ENCODE measurements at places on chromosomes 16 and 17.

DNA sequence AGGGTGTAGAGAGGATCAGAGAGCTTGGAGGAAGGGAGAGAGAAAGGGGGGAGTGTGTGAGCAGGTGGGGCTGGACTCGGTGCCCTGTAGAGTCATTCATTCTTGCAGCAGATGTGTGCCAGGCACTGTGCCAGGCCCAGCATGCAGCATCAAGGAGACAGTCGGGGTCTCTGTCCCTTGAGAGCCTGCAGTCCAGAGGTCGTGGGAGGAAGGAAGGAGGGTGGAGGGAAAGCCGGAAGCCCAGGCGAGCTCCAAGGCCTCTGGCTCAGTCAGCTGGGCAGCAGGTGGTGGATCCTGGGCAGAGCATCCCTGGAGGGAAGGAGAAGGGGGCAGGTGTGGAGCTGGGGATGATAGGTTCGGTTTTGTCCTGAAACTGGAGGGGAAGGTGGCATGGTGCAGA, 27.5 kb downstream of the EPN2 start:
- no peak for DNase-seq

DNA sequence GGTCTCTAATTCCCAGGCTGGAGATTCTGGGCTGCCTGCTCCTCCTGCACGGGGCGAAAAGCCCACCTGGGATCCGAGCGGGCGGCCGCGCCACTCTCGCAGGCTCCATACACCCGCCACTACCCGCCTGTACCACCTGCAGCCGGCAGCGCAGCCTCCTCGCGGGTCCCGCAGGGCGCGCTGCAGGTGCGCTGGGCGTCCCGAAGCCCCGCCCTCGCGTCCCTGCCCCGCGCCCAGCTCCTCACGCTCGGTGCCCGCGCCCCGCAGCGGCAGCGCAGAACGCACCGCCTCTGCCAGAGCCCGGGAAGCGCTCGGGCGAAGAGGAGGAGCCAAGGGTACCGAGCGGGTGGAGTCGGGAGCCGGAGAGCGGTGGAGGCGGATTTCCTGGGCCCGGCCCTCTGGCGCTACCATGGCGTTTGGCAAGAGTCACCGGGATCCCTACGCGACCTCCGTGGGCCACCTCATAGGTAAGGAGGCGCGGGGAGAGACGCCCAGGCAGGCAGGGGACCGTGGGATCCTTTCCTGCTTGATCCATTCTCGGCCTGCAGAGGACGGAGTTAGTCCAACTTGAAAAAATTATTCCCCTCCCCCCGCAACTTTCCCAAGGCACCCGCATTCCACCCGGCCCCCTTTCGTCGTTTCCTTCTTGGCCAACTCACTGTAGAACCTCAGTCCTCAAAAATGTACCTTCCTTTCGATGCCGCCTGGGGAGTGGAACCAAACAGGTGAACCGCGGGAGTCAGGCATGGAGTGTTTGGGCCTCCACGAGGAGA, at the start of gene TOM1L1:
Gene TOM1L1, plus strand, starts transcription at position 396 of the 773 bp plus-strand sequence. Its CDS starts 14 bp downstream, at position 410.
- peak; percentile 88 for DNase-seq

- no peak for DNase-seq
Measured at GRCh38 chr17:4717791-4718190, 7.4 kb downstream of the ARRB2 start.

- DNase-seq = no peak
Measured at GRCh38 chr17:12070561-12070960, 49.9 kb downstream of the MAP2K4 start.

GRCh38 chr16:29876594-29877249, 13.7 kb upstream of the CDIPT start:
- no peak for DNase-seq

- DNase-seq = no peak
Measured at GRCh38 chr16:51924744-51925143, 622.2 kb downstream of the TOX3 start.

Data from NCI-H1105 (cell line).